ENCODE measurements at places on chromosomes 7 and 10. TPM values are rescaled to one million over a fixed set of nuclear protein-coding genes. Genes with fewer than 3 reads are reported as not detected.

GRCh38 chr10:96261132-96261531, 10.2 kb downstream of the BLNK start:
- no peak for DNase-seq
- H3K4me1 ChIP-seq = no peaks in the 10 kb centered on the region
- no peaks in the 10 kb centered on the region for H3K27me3 ChIP-seq
- H3K36me3 ChIP-seq = no peaks in the 10 kb centered on the region

Gene OIT3
- not detected for total RNA-seq

DNA sequence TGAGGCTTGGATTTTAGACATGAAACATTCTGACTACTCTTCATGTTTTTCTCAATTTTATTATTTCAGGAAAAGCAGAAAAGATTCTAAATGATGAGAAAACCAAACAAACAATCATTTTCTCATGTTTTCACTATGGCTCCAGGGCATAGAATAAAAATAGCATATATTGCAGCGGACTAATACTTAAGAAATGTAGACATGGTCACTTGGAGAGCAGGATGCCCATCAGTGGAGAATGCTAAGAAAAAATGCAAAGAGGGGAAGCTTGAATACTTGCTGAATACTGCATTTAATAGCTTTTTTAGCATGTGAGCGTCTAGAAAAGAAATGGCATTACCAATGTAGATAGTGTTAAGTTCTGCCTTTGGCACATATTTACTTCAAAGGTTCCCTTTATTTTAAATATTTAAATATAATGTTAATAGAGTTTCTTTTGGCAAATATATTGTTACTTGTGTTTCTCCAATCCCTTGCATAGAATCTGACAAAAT, 107.9 kb downstream of the PPP1R17 start:
- no peaks in the 10 kb centered on the region for H3K36me3 ChIP-seq
- DNase-seq = no peak
- no peak overlapping the region for H3K4me3 ChIP-seq
- H3K27me3 ChIP-seq = no peaks in the 10 kb centered on the region

Gene MACROH2A2
- 15.4 TPM for total RNA-seq

Gene PNLIP
- total RNA-seq = not detected

- H3K27me3 ChIP-seq = no peaks in the 10 kb centered on the region
- DNase-seq = no peak
- no peak overlapping the region for H3K27ac ChIP-seq
- no peak overlapping the region for H3K4me3 ChIP-seq
- no peaks in the 10 kb centered on the region for H3K36me3 ChIP-seq
These were observed 44.2 kb upstream of the A1CF start for GRCh38 chr10:50929670-50930069.

Gene MYL10
- not detected for total RNA-seq

Gene CALHM1
- not detected for total RNA-seq

Gene PNLIPRP3
- 0.66 TPM for total RNA-seq

Gene CPA2
- total RNA-seq = not detected

Gene OR9A2
- 1.2 TPM for total RNA-seq

- DNase-seq = no peak
- H3K27me3 ChIP-seq = no peaks in the 10 kb centered on the region
- no peaks in the 10 kb centered on the region for H3K36me3 ChIP-seq
- no peak overlapping the region for H3K4me3 ChIP-seq
These were observed 55.1 kb downstream of the TMEM178B start for GRCh38 chr7:141128931-141129330.

- DNase-seq = no peak
- H3K36me3 ChIP-seq = no peaks in the 10 kb centered on the region
- no peaks in the 10 kb centered on the region for H3K4me1 ChIP-seq
These were observed 60.2 kb downstream of the TASOR2 start for GRCh38 chr10:5744849-5745248.

GRCh38 chr10:23362879-23363792, 18.5 kb upstream of the C10orf67 start:
- H3K27me3 ChIP-seq = no peaks in the 10 kb centered on the region
- H3K4me1 ChIP-seq = no peaks in the 10 kb centered on the region
- H3K36me3 ChIP-seq = no peaks in the 10 kb centered on the region
- H3K27ac ChIP-seq = no peak overlapping the region
- no peak overlapping the region for H3K4me3 ChIP-seq

Gene PVRIG
- 0.66 TPM for total RNA-seq

DNA sequence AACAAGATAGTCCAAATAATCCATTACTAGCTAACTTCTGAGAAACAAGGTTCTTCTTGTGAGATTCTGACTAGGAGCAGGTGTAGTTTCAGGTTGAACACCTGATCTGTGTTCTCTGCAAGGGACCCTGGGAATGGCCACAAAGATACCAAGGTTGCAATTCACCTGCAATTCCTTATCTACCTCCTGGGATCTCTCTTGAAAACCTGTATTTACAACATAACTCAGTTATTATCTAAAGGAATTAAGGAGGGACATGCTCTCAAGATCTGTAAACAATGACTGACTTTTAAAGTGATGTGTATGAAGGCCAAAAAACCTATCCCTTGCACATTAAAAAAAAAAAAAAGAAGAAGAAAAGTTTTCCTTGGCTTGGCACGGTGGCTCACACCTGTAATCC, 54.8 kb downstream of the ABLIM1 start:
- no peak overlapping the region for H3K4me3 ChIP-seq
- H3K36me3 ChIP-seq = no peaks in the 10 kb centered on the region
- H3K4me1 ChIP-seq = no peaks in the 10 kb centered on the region
- peak overlapping the region; percentile 19 for H3K27ac ChIP-seq
- no peak for DNase-seq

Gene HERC4
- 81.4 TPM for total RNA-seq

Gene ITIH2
- total RNA-seq = 2.0 TPM

DNA sequence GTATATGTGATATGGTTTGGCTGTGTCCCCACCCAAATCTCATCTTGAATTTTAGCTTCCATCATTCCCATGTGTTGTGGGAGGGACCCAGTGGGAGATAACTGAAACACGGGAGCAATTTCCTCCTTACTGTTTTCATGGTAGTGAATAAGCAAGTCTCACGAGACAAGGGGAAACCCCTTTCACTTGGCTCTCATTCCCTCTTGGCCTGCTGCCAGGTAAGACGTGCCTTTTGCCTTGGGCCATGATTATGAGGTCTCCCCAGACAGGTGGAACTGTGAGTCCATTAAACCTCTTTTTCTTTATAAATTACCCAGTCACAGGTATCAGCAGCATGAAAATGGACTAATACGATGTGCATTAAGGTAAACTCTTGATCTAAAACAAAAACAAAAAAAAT, 357.1 kb upstream of the AOAH start:
- no peaks in the 10 kb centered on the region for H3K36me3 ChIP-seq
- no peaks in the 10 kb centered on the region for H3K4me1 ChIP-seq
- H3K27ac ChIP-seq = no peak overlapping the region
- H3K4me3 ChIP-seq = no peak overlapping the region

DNA sequence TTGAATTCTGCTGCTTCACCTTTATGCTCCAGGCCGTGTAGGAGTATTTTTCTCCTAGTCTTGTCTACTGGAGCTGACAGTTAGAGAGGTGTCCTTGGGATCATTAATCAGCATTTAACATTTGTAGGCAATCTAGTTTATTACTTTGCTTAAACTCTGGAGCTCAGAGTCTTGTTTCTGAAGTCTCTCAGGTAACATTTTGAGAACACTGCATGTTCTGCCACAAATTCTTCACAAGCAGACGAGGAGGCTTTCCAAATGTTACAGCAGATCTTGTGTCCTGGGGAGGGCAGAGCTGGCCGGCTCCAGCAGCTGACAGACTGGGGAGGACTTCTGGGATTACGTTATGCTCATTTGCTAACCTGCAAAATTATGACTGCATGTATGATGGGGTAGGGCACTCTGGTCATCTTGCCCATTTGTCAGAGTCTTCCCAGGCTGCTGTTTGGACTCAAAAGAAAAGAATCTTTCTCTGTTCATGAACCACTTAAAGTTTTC, 50.5 kb downstream of the GALNT17 start:
- H3K27me3 ChIP-seq = no peaks in the 10 kb centered on the region
- no peak overlapping the region for H3K27ac ChIP-seq
- H3K36me3 ChIP-seq = no peaks in the 10 kb centered on the region
- DNase-seq = no peak
- H3K4me1 ChIP-seq = no peaks in the 10 kb centered on the region

DNA sequence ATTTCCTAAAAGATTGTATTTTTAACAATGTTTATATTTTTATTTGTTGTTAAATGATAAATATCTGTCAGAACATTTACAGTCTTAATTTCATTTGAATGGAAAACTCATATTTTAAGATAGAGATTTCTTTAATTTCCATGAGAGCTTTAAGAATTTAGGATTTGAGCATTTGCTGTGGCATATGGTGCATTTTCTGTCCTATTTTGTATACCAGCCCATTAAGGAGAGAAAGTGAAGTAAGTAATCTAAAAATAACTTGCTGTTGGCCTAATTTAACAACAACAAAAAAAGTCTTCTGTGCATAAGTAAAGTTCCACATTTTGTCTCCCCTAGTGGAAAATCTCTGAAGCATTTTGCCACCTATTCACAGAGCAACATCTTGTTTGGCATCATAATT, 190.9 kb upstream of the PPP1R3A start:
- H3K36me3 ChIP-seq = no peaks in the 10 kb centered on the region
- no peak for DNase-seq
- no peaks in the 10 kb centered on the region for H3K4me1 ChIP-seq

Gene TRIM73
- total RNA-seq = 5.6 TPM

- DNase-seq = no peak
- no peak overlapping the region for H3K4me3 ChIP-seq
- H3K4me1 ChIP-seq = no peaks in the 10 kb centered on the region
- H3K36me3 ChIP-seq = no peaks in the 10 kb centered on the region
- H3K27ac ChIP-seq = no peak overlapping the region
These were observed 332.7 kb upstream of the MGMT start for GRCh38 chr10:129134371-129134770.

DNA sequence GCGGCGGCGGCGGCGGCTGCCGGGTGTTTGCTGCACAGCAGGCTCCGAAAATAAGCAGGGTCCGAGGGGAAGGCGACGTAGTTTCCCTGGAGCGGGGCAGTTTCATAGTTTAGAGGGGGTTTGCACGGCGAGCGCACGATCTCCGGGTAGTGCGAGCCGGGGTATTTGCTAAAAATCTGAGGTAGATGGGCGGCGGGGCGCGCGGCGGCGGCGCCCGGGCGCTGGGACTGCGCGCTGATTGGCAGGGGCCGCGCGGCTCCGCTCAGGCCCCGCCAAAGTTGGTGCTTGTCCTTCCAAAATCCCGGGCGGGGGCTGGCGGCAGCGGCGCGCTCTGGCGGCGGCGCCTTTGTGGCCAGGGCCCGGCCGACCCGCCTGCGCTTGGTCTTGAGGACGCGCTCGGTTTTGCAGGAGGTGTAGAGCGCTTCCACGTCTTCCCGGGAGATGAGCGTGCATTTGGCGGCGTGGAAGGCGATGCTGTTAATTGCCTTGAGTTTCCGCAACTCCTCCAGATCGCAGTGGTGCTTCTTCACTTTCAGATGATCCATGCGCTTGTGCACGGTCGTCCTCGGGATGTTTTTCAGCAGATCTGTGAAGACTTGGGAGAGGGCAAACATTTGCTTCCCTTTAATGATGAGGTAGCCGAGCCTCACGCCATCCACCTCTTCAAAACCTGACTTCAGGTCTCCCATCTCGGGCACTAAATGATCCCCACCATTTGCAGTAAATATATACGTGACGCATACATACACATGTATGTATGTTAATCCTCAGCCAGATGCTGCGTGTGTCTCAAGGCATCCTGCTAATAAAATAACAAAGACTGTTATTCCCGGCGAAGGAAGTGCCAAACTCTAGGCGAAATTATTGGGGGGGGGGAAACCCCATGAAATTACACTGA, 8.1 kb downstream of the SKIDA1 start:
- H3K27ac ChIP-seq = peak overlapping the region; percentile 81
- no peaks in the 10 kb centered on the region for H3K36me3 ChIP-seq
- H3K4me3 ChIP-seq = peak overlapping the region; percentile 66
- no peak for DNase-seq

- H3K36me3 ChIP-seq = no peaks in the 10 kb centered on the region
- DNase-seq = no peak
- peaks cover 16% of the 10 kb centered on the region for H3K4me1 ChIP-seq
These were observed 26.7 kb upstream of the SMARCD3 start for GRCh38 chr7:151274936-151275812.

GRCh38 chr10:72329290-72330068, 25.2 kb downstream of the DNAJB12 start:
- DNase-seq = no peak
- peaks cover 43% of the 10 kb centered on the region for H3K4me1 ChIP-seq
- H3K4me3 ChIP-seq = no peak overlapping the region
- H3K27me3 ChIP-seq = no peaks in the 10 kb centered on the region

Gene MNX1
- 0.33 TPM for total RNA-seq

DNA sequence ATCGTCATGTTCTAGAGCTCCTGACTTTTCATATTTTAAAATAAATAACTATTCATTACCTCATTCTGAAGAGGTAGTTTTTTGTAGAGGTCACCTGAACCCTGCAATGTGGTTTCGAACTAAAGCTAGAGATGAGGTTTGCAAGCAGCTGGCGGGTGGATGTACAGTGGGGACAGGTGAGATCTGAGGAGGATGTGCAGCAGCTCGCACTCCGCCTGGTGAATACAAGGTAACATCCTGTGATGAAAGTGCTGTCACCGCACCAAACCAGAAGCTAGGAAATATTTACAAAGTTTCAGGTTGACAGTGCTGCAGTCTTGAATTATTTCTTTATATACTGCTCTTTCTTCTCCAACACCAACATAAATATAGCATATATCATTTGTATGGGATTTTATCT, 26.5 kb downstream of the NDUFB2 start:
- H3K36me3 ChIP-seq = no peaks in the 10 kb centered on the region
- no peak for DNase-seq
- no peaks in the 10 kb centered on the region for H3K4me1 ChIP-seq
- H3K27ac ChIP-seq = no peak overlapping the region
- H3K27me3 ChIP-seq = no peaks in the 10 kb centered on the region

DNA sequence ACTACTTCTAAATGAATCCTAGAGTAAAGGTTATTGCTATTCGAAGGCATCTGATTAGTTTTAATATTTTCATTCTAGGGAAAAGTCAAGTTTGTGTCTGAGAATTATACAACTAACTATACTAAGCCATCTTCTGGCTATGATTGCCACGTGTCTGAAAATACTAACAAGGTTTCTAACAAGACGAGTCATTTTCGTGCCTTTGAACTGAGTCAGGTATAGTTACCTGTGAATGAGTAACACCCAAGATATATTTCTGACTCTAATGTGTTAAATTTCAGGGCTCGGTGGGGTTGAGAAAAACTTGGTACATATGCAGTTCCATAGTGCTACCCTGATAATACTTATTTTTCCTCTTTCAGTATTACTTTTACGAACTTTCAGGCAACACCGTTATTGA, 35.5 kb downstream of the TASOR2 start:
- no peaks in the 10 kb centered on the region for H3K27me3 ChIP-seq
- H3K36me3 ChIP-seq = no peaks in the 10 kb centered on the region
- H3K27ac ChIP-seq = no peak overlapping the region

Gene OR2A42
- 0.66 TPM for total RNA-seq

- H3K4me1 ChIP-seq = no peaks in the 10 kb centered on the region
- no peaks in the 10 kb centered on the region for H3K36me3 ChIP-seq
- DNase-seq = no peak
These were observed 2.3 kb downstream of the METTL27 start for GRCh38 chr7:73839743-73840714.

Gene TBC1D12
- total RNA-seq = 27.2 TPM

GRCh38 chr7:120442838-120443237, 169.9 kb downstream of the KCND2 start:
- no peaks in the 10 kb centered on the region for H3K4me1 ChIP-seq
- H3K4me3 ChIP-seq = no peak overlapping the region
- H3K36me3 ChIP-seq = no peaks in the 10 kb centered on the region
- no peak overlapping the region for H3K27ac ChIP-seq

Gene ORC5
- 13.3 TPM for total RNA-seq

- H3K4me3 ChIP-seq = no peak overlapping the region
- H3K4me1 ChIP-seq = no peaks in the 10 kb centered on the region
- H3K27ac ChIP-seq = no peak overlapping the region
- no peaks in the 10 kb centered on the region for H3K27me3 ChIP-seq
These were observed 189.9 kb downstream of the TFEC start for GRCh38 chr7:115840702-115841101.
